ENCODE measurements at places on chromosomes 6 and 20.

- no peak for DNase-seq
Measured at GRCh38 chr20:63680857-63681608, 15.4 kb upstream of the TNFRSF6B start.

DNA sequence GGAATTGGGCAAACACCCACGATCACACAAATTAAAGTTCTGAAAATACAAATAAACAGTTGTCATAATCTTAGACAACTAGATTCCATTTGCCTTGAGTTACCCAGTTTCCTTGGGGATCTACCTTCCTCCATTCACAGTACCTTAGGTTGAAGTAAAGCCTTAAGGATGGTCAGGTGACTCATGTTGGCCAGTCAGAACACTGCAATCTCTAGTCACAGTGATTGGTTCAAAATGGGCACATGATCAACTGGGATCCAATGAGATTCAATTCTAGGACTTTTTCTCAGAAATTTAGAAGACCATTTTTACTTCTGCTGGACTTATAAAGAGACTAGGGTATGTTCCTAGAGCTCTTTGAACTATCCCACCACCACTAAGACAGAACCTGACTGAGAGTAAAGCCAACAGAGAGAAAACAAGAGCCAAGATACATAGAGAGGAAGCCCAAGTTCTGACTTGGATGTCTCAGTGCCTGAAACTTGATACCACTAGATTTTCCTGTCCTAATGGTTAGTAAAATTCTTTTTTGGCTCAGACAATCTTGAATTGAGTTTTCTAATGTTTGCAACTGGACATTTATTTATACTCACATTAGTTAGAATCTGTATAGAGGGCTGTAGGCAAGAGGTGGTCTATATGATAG, 8.6 kb upstream of the CLIC5 start:
- no peak for DNase-seq

DNA sequence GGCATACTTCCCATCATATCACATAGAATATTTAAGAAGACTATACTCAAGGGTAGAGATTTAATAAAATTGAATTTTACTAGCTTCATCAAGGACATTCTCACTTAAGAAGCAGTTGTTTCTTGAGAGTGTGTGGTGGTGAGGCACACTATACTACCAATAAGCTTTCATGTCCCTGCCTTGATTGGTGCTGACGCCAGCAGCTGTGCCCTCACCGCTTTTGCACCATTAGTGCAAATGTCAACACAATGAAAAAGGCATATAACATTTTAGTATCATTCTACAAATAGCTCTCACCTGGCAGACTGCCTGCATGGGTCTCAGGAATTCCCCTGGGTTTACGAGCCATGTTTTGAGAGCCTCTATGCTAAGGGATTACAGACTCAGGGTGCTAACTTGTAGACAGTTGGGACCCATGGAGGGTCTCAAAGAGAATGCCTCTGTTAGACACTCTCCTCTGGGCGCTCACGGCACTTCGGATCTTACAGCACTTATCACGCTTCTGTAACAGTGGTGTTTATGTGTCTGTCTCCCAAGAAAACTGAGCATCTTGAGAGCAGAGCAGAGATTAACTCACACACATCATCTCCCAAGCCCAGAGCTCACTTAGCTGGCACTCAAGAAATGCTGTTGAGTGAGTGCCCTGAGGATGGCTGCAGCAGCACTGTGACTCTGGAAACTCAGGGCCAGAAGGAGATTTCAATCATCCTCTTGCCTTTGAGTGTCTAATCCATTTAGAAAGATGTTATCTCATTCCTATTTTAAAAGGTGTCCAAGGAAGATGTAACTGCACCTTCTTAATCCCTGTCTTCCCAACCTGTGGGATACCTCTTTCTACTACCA, 143.3 kb upstream of the GPR6 start:
- no peak for DNase-seq

DNA sequence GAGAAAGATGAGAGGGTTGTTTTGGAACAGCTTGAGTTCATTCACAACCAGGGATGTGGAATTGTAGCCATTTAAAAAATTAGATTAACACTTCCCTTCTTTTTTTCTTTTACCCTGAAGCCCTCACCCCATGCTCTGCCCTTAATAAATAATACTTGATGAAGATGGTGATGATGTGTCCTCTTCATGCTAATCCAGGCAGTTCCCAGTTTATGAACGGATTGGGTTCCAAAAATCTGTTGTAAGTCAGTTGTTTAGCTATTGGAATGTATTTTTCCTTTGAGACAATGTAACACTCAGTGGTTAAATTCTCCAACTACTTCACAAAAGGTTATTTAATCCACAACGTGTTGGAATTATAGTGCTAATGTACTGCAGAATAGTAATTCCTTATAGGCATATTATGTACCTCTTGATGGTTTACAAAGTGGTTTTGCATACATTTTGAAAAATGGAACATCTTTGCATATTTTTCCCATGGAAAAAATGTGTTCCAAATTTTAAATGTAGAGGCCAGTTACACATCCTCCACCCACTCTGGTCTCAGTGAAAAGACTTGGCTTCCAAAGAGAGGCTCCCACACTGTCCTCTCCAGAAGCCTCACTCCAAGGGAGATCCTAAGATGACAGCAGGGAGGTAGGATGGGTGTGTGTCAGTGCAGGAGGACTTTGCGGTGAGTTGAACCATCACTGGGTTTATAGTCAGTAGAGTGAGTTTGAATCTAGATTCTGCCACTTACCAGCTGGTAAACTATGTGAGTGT, 45.8 kb upstream of the CEP162 start:
- DNase-seq: no peak

- DNase-seq: no peak
Measured at GRCh38 chr20:1509237-1509636, 18.0 kb upstream of the SIRPB2 start.

GRCh38 chr20:54148947-54149764, 24.6 kb downstream of the CYP24A1 start:
- DNase-seq: peak; percentile 44

- no peak for DNase-seq
Measured at GRCh38 chr20:44160133-44160532, 26.9 kb downstream of the JPH2 start.

- no peak for DNase-seq
Measured at GRCh38 chr20:9270831-9271230, 201.9 kb downstream of the PLCB4 start.

Data from NCI-H2029 (cell line).